Cardiac septum (tissue), 1 donor: ENCODE measurements at places on chromosomes 5 and 9. TPM values are rescaled to one million over a fixed set of nuclear protein-coding genes. Genes with fewer than 3 reads are reported as not detected.

NR2F1 gene
- total RNA-seq = 0.73 TPM

FAM78A gene
- total RNA-seq = 27.2 TPM

GNA14 gene
- total RNA-seq = 2.7 TPM

PTGER4 gene
- total RNA-seq = 6.1 TPM

FSTL4 gene
- total RNA-seq = not detected

PCDHGB1 gene
- total RNA-seq = 12.6 TPM

SELENOP gene
- 149 TPM for total RNA-seq

DYNC2I2 gene
- 29.6 TPM for total RNA-seq

PCA3 gene
- not detected for total RNA-seq

GRCh38 chr5:95449460-95449859 lies 58.3 kb downstream of the FAM81B start:
- no peak for DNase-seq

- no peak for DNase-seq
Measured at GRCh38 chr9:118088090-118088489, 383.9 kb downstream of the TLR4 start.

DNA sequence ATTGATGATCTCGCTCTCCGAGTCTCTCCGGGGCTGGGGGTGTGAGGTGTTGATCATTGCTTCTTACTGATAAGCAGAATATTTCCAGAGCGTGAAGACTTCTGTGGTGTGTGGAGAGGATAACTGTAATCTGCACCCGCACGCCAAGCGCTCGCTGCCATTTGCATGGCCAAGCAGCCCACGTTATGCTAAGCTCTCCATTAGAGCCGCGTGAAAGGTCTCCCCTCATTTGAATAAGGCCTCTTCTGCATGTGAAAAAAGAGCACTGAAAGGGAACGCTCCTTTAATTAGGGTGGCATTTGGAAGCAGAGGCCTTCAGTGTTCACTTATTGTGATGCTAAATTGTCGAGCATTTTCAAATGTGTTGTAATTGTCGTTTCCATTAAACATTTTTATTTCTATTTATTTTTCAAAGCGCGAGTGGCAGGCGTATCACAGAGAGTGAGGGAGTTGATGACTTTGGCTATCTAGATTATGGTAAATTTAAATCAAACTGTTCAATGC lies 163.6 kb upstream of the IRX2 start:
- DNase-seq = no peak

GRCh38 chr5:158819095-158819494 lies 280.6 kb downstream of the EBF1 start:
- no peak for DNase-seq

DNA sequence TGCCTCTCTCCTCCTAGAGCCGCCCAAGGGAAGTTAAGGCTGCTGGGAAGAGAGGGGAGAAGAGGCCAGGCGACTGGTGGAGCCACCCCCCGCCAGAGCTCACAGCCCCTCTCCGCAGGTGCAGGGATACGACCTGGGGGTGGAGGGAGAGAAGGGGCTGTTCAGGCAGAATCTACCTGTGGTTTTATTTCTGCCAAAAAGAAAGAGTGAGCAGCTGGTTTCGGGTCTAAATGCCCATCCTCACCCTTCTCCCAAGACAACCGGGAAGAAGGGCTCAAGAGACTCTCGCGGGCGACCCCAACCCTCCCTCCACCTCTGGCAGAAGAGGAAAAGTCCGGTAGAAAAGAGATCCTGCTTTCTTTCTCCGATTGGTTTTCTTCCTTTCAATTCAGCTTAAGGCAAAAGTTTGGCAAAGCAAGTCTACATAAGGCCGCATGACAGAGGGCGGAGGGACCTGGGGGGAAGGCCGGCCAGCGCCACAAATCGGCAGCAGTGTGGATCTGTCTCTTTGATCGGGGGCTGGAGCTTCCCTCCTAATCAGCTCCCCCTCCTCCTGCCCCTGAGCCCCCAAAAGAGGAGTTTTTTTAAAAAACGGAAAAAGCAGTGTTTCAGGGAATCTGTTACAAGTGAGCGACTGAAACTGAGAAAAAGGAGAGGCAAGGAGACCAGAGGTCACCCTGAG lies 16.3 kb downstream of the FAM78A start:
- no peak for DNase-seq

GRCh38 chr9:106112935-106113334 lies 418.6 kb downstream of the TMEM38B start:
- DNase-seq = no peak

- DNase-seq = no peak
Measured at GRCh38 chr9:105216440-105217178, 27.8 kb upstream of the SLC44A1 start.

GRCh38 chr9:121596515-121596914 lies 54.9 kb upstream of the DAB2IP start:
- DNase-seq = no peak

DNA sequence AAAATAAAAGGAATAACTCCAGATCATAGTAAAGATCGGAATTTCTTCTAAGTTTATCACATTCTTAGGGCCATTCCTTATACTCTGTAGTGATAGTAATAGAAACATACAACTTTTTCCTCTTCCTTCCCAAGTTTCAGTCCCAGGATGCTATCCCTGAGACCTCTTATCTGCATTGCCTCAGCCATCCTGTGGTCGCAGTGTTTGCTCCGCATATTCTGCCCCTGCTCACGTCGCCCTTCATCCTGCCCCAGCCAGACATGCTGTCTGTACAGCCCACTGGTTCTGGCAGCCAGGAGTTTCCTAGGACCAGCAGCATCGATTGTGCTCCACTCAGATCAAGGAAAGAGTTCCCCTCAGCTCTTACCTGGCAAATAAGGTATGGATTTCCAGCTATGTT lies 132.7 kb upstream of the ERCC6L2 start:
- no peak for DNase-seq

DNA sequence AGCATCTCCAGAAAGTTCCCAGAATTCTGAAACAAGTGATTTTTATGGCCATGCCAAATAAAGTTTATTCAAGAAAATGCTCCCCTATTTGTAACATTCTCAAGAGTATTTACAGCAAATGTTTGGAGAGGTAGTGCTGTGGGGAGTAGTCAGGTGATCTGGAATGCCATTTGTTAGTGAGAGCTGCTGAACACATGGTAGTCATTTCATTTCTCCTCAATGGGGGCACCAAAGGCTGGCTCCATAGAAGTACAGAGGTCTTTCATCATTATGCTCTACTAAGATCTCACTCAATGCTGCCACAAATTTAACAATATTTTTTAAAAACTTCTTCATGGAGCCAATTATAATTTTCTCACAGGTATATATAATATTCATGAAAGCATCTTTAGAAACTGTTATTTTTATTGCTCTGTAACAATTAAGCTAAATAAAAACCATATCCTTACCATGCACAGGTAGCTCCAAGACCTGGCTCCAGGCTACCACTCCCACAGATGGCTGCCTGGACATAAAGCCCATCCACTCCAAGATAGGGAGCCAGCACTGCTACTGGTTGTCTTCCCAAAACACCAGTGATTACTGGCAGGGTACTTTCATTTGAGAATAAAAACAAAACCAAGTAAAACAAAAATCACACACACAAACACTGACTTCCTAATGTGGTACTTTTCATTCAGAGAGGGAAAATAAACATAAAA lies 200.8 kb downstream of the PLK2 start:
- DNase-seq = no peak

DNA sequence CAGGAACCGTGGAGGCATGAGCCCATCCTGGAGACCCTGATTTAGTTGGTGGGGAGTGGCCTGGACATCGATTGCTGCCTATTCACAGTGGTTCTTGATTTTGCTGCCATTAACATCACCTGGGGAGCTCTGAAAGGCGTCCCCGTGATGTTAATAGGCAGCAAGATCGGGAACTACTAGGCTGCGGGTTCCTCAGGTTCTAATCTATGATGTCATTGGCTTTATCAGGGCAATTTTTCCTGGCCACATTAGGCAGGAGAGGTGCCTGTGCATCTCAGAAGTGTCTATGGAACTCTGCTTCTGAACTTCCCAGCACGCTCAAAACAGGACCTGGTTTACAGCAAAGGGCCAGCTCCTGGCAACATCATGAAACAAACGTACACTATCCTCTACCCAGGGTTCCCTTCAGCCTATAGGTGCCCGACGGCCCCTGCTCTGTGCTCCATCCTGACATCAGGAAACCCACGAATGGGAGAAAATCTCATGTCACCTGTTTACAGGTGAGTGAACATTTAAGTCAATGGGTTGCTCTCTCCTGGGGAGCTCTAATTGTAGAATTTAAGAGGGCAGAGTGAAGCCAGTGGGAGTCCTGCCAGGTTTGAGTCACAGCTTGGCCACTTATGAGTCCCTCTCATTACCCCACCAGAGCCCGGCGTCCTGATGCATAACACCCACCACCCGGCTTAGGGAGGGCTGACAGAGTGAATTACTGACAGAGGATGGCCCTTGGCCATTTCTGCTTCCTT lies 49.4 kb downstream of the ROPN1L start:
- DNase-seq = no peak

GRCh38 chr9:107170801-107171200 lies 112.3 kb upstream of the RAD23B start:
- no peak for DNase-seq

GRCh38 chr9:128523199-128523925 lies 18.8 kb downstream of the GLE1 start:
- DNase-seq = no peak

GRCh38 chr5:136194576-136194975 lies 1.6 kb upstream of the SMIM32 start:
- no peak for DNase-seq

- DNase-seq = no peak
Measured at GRCh38 chr5:116861097-116861496, 286.5 kb upstream of the SEMA6A start.

- no peak for DNase-seq
Measured at GRCh38 chr5:153746440-153746839, 256.0 kb downstream of the GRIA1 start.

GRCh38 chr5:106489004-106489403 lies 1181.7 kb downstream of the EFNA5 start:
- no peak for DNase-seq
